ENCODE measurements at places on chromosomes 5 and 9. TPM values are rescaled to one million over a fixed set of nuclear protein-coding genes. Genes with fewer than 3 reads are reported as not detected.

Gene ANKRD34B
- 3.6 TPM for total RNA-seq

Gene SSBP2
- 29.7 TPM for total RNA-seq

Gene PCDHB15
- 8.7 TPM for total RNA-seq

Gene PCDHA3
- total RNA-seq = 3.4 TPM

Gene LCN12
- 4.7 TPM for total RNA-seq

Gene PAIP1
- total RNA-seq = 83.5 TPM

GRCh38 chr9:127506814-127507750 lies 55.8 kb downstream of the LRSAM1 start:
- DNase-seq = no peak

DNA sequence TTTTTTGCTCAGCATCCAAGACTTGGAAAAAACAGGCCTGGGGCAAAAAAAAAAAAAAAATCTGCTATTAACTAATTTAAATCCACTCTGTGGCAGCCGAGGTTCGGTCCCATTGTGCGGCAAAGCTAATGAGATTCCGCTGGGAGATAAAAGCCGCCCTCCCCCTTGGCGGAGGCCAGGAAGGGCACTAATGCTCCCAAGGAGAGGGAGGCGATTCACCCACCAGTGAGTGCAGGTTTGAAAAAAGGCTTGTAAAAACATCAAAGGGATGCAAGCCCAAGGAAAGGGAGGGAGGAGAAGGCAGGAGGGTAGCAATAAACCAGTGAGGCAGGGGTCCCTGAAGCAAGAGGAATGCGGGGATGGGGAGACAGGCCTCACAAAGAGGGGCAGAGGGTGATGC lies 129.5 kb upstream of the RAPGEF1 start:
- peak; percentile 44 for DNase-seq

GRCh38 chr5:133304707-133305216 lies 252.9 kb downstream of the HSPA4 start:
- DNase-seq = no peak

GRCh38 chr9:90770927-90771326 lies 30.7 kb upstream of the SYK start:
- no peak for DNase-seq

DNA sequence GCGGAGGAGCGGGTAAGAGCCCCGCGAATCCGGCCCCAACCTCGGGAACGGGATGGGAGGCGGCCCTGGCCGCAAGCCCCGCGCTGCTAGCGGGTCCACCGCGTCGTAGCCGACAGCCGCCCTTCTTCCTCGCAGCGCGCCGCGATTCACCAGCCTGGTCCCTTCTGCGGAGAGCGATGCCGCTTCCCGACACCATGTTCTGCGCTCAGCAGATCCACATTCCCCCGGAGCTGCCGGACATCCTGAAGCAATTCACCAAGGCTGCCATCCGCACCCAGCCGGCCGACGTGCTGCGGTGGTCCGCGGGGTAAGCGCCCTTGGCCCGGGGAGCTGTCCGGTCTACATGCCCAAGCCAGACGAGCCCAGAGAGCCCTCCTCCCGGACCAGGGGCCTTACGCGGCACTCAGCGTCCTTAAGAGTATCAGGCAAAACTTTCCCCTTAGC lies 335 bp downstream of the ROPN1L start:
- no peak for DNase-seq

DNA sequence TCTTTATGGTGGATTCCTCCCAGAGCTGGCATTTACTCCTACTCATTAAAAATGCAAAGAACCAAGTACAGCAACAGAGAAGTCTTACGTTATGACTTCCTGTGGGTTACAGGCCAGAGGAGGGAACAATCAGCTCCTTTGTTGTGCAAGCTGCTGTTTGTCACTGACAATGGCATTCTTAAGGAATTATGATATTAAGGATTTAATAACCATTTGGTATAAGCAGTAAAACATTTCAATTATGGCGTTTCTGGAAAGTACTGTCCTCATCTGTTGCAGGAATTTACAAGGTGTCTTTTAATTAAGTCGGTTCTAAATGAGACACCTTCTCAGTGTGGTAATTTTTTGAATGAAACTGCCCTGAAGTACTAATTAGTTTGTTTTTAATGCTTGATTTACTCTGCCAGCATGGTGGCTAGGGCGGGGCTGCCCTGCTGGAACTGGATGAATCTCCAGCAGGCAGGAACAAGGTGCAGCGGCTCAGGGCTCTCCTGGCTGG lies 49.1 kb upstream of the VDAC1 start:
- no peak for DNase-seq

- DNase-seq = no peak
Observed at GRCh38 chr9:76605321-76605900, 146.4 kb downstream of the GCNT1 start.

GRCh38 chr5:39442991-39443390 lies 18.2 kb upstream of the DAB2 start:
- no peak for DNase-seq

GRCh38 chr5:29769474-29769873 lies 1424.0 kb upstream of the CDH6 start:
- DNase-seq = no peak

DNA sequence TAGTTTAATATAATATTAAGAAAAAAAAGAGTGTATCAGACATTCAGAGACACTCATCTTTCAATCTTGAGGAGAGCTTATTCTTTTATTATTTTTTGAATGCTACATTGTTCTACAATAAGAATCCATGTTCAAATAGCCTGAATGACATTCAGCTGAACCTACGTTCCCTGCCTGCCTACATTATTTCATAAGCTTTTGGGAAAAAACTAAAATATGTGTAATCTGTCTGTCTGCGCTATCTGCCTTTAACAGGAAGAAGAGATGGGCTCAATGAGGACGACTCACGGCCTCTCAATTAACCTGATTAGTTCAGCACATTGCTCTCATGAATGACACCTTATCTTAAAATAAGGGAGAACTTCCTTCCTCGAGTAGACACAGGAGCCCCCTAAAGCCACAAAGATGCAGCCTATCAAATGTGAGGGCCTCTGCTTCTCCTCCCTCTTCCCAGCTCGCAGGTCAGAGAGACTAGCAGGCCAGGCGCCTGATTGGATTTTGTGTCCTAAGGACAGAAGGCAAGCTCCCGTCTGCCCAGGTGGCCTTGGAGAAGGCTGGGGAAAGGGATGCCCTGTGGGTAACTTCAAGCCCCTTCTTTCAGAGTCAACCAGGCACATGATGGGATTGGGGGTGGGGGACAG lies 37.8 kb downstream of the EBF1 start:
- peak; percentile 23 for DNase-seq

DNA sequence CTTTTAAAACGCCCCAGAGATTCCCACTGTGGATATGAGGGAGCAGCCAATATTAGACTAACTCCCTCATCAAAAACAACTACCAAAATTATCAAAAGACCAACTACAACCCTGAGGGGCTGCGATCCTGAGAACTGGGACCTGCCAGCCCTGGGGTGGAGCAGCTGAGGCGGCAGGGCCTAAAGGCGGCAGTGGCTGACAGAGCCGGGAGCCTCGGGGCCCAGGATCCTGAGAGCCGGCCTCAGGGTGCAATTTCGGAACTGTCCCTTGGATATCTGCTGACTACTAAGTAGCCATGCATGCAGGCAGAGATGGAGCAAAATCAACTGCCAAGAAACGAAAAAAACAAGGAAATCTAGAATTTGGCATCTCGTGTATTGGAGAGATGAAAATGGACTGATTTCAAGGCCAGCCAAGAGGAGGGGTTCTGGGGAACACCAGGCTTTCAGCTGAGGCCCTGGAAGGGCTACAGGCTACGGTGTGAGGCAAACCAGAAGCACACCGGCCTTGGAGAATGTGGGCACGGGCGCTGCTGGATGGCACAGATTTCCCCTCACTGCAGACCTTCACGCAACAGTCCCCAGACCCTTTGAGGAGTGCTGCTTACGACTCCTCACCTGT lies 63.6 kb upstream of the UBAC1 start:
- peak; percentile 12 for DNase-seq

DNA sequence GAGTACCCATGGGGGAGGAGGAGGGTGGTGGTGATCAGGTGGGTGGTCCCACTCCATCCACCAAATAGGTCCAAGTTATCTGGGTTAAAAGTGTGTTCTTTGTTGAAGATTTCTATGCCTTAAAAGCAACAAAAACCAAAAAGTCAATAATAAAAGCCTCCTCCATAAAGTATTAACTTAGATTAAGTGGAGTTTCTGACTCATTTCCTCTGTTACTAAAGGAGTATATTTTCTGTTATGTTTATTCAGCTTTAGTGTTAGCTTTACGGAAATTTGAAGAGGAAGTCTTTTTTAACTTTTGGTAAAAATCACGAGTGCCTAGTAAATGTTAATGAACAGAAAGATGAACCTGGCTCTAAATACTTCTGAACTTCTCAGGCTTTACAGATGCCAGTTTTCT lies 17.8 kb downstream of the FBXO38 start:
- DNase-seq = no peak

Measured in WTC11 (cell line).